T-helper 17 cell (primary cell): ENCODE measurements at places on chromosomes 5 and 9.

GRCh38 chr5:124274949-124275348 lies 471.5 kb downstream of the ZNF608 start:
- DNase-seq, result no peak

- no peak for DNase-seq
Observed at GRCh38 chr5:74940782-74941353, 74.7 kb upstream of the FAM169A start.

DNA sequence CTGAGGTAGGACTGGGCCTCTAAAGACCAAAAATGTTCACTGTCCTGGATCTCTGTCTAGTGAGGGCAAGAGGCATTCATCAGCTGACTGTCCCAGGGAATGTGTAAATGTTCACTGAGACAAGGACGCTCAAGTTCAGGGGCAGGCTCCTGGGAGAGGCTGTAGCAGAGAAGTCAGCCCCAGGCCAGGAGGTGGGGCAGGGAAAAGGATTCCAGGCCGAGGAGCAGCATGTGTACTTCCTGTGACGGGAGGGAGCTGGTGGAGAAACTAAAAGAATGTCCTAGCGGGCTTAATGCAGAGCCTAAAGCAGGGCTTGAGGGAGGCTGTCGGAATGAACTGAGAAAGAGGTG lies 205.8 kb downstream of the GABBR2 start:
- no peak for DNase-seq

DNA sequence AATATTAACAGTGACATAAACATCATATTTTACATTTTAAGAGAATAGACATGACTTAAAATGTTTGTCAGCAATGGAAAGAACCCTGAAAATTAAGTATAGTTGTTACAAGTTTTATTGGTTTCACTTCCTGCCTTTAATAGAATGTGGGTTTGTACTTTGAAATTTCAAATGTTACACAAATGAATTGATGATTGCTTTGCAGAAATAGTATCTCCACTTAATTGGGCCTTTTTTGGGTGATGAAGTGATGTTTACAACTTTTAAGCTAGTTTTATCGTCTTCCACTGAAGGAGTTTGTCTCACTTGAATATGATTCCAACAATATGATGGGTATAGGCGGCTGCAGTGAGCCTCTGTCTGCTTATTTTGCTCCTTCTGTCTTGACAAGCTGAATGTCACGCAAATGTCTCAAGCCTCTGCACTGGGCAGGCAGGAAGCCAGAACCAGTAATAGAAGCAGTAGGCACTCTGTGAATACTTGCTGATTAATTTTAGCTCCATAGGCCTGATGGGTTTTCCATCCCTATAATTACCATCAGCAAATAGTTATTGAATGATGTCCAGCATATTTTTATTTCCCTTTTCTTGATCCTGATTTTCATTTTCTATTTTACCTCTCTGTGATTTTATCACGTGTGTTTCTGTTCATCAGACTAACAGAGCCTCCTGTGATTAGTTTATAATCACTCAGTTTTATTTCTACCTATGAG lies 10.6 kb upstream of the NR3C1 start:
- no peak for DNase-seq

- DNase-seq, result no peak
Observed at GRCh38 chr9:81789721-81790120, 100.4 kb upstream of the TLE1 start.

DNA sequence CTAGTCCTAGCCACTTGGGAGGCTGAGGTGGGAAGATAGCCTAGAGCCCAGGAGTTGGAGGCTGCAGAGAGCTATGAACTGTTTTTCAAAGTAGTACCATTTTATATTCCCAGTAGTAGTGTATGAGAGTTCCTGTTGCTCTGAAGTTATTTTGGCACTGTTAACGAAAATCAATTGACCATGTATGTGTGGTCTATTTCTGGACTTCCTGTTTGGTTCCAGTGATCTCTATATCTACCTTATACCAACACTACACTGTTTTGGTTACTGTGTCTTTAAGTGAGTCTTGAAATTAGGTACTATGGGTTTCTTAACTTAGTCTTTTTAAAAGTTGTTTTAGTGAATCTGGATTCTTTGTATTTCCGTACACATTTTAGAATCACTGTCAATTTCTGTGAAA lies 13.6 kb downstream of the SLF1 start:
- no peak for DNase-seq

- DNase-seq, result no peak
Observed at GRCh38 chr5:75668445-75668844, 48.8 kb downstream of the POC5 start.

- DNase-seq, result no peak
Observed at GRCh38 chr5:74056789-74057164, 430.8 kb downstream of the ARHGEF28 start.

DNA sequence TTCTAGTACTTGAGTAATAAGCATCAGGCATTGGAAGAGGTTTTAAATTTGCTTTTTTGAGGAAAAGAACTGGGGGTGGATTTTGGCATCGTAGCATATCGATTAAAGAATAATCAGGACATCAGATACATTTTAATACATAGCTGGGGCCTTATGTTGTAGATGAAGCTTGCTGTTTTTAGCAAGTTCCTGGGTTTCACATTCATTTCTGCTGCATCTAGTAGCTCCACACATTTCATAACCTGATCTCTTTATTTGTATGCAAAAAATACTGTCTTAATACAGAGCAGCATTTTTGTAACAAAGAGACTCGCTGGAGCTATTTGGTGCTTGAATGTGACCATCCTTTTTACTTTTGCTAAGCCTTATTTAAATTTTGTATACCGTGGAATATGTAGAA lies 28.5 kb downstream of the CD180 start:
- DNase-seq, result no peak

DNA sequence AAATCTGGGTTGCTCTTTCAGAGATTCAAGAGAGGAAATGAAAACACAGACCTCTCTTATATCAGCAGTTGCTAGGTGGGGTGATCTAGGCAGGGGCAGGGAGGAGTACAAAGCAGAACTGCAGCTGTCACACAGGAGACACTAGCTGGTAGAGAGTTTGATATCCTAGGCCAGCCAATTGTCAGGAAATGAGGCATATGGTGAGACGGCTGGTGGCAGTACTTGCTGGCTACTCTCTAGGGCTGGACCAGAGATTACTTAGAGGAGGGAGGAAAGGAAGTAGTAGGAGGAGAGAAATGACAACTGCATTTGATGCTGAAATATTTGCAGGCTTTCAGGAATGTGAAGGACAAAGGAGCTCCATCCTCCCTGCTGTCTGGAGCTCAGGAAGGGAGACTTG lies 113.8 kb downstream of the TRIM32 start:
- no peak for DNase-seq

DNA sequence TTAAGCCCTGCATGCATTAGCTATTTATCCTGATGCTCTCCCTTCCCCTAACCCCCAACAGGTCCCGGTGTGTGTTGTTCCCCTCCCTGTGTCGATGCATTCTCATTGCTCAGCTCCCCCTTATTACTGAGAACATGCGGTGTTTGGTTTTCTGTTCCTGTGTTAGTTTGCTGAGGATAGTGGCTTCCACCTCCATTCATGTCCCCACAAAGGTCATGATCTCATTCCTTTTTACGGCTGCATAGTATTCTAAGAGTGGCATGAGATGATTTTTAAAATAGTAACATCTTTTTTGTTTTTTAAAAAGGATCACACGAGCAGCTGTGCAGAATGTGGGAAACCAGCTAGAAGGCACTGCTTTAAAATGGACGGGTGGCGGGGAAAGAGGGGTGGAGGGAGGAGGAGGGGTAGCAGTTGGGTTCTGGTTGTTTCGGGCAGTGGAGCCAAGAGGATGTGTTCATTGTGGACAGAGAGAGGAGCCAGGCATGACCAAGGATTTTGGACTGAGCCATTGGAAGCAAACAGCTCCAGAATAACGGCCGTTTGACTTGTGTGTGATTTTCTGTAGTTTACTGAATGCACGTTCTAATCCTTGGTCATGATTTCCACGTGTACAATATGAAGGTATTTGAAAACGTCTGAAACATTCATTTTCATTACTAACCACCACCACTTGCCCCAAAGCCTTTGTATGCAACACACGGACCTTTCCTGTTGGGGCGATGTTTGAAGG lies 1.7 kb upstream of the TENT4A start:
- no peak for DNase-seq

- DNase-seq, result no peak
Observed at GRCh38 chr5:78361631-78361993, 1.2 kb downstream of the SCAMP1 start.

DNA sequence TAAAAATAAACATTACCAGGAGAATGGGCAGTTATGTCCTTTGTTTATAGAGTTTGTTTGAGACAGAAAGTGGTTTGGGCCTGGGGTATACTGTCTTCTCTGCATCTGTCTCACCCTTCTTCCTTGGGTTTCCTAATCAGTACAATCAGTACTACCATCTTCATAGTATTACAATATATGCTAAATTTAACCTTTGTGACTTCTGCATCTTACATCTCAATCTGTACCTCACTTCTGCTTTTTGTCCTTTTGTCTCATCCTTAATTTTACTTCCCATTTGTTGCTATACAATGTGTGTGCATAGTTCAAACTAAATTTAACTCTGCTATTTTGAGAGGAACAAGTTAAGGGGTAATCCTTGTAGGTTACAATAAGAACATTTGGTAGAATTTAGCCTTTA lies 19.6 kb downstream of the FBXO38 start:
- no peak for DNase-seq

DNA sequence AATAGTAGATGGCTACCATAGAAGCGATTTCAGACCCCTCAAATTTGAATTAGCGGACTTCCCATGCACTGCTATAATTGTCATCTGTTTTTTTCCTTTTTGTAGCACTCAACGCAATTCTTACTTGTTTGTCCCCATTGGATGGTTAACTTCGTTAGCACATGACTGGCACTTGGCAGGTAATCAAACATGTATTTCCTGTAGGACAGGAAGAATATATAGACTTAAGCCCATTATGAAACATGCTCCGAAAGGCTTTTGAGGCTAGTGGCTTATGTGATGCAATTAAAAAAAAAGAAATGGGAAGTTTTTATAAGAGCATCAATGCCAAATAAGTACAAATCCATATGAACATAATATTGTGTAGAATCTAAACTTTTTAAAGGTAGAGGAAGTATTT lies 301.2 kb downstream of the PSAT1 start:
- DNase-seq, result no peak

DNA sequence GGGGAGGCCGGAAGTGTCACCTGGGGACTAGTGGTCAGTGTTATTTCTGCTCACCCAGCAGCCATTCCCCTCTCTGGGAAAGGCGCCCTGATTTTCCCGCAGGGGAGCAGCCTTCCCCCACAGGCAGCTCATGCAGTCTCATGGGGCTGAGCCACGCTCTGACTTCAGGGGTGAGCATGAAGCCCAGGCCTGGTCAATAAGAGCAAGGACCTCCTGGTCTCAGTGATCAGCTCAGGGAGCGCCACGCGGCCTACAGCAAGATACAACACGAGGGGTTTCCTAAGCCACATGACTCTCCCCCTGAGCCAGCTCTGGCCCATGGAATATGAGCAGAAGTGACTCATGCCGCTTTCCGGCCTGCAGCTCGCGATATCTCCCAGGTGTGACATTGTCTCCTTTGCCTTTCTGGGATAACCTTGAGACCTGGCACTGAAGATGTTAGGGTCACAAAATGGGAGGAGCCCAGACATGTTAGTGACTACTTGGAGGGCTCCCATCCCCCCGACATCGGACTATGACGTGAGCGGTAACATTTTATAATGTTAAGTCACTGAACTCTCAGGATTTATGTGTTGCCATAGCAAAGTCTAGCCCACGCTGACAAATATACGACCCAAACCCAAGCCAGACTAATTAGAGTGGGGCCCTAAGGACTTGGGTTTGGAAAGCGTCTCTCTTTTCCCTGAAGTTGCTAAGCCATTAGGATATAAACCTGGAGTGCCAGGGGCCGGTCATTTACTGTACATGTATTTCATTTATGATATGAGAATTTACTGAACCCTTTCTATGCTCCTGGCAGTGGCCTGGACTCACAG lies 46.5 kb upstream of the GFPT2 start:
- no peak for DNase-seq

- DNase-seq, result no peak
Observed at GRCh38 chr9:97850746-97851445, 2.1 kb upstream of the FOXE1 start.
